ENCODE measurements at places on chromosomes 3 and 15.

DNA sequence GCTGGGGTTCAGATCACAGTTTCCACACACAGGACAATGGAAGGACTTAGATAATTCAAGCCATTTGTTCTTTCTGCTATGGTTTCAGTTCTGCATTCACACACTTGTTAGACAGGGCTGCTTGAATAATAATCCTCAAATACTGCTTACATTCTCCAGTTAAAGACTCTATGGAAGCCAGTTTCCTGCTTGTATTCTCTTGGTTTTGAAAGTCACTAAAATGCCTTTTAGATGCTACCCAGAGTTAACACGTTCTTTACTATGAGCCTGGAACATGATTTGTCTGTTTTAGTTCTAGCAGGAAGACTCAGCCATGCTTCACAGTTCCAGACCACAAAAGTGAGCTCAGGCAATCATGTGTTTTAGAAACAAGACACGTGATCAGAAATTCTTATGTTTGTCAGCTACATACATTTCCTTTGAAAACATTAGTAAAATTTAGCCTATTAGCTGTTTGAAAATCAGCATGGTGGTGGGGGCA, 152.4 kb downstream of the LEKR1 start:
- peak; percentile 53 for DNase-seq

- no peak for DNase-seq
Measured at GRCh38 chr15:92677999-92678398, 22.4 kb upstream of the FAM174B start.

- no peak for DNase-seq
Measured at GRCh38 chr15:65326117-65326526, 21.6 kb downstream of the RNU5B-1 start.

GRCh38 chr15:85621094-85621493, 173.6 kb downstream of the KLHL25 start:
- DNase-seq: no peak

All from GM10248 (cell line).